ENCODE measurements at places on chromosomes 2 and 18.

GRCh38 chr2:218216336-218216673 is 684 bp upstream of the ARPC2 start:
- no peak for DNase-seq

DNA sequence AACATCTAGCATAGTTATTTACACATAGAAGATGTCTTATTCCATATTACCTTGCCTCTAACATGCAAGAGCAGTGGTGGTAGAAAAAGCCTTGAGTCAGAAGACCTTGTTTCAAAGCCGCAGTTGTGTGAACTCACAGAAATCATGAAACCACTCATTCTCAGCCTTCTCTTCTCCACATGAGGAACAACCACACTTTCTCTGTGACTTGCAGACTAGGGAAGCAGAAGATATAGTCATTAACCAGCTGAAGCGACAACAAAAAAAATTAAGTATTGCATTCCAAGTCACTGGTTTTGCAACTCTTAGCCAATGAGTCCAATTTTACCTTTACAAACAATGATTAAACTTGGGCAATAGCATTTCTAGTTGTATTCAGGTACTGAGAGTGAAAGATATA is 19.0 kb downstream of the TWSG1 start:
- no peak for DNase-seq

DNA sequence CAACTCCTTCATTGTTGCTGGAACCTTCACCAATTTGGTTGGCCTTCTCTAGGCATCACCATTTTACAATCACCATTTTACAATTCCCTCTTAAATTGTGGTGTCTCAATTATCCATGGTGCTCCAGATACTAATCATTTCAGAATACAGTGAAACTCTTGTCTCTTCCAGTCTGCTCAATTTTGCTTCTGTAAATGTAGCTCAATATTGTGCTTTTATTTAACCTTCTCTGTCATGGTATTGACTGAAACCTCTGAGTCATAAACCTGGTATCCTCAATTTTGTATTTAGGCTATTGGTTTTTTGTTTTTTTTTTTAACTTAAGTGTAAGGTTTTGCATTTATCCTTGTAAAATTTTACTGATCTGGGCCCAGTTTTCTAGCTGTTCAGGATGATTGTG is 16.1 kb downstream of the STRADB start:
- no peak for DNase-seq

DNA sequence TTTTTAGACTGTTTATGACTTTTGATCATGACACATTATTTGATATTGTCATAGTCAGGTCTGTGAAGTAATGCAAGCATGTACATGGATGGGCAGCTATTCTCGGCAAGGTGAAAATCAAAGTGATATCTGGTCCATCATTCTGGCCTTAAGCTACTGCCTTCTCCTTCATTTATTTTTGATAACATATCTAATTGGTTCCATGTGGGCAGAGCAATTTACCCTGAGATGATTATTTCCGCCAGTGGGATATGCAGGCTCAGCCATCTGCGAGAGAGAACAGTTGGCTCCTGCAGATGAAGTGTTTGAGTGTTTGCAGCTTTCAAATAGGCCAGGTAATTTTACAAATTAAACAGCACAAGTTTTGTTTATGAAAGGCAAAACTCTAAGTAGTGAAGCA is 116.4 kb downstream of the LYPD6 start:
- no peak for DNase-seq

GRCh38 chr18:46067438-46068007 is 4.5 kb downstream of the PSTPIP2 start:
- no peak for DNase-seq

DNA sequence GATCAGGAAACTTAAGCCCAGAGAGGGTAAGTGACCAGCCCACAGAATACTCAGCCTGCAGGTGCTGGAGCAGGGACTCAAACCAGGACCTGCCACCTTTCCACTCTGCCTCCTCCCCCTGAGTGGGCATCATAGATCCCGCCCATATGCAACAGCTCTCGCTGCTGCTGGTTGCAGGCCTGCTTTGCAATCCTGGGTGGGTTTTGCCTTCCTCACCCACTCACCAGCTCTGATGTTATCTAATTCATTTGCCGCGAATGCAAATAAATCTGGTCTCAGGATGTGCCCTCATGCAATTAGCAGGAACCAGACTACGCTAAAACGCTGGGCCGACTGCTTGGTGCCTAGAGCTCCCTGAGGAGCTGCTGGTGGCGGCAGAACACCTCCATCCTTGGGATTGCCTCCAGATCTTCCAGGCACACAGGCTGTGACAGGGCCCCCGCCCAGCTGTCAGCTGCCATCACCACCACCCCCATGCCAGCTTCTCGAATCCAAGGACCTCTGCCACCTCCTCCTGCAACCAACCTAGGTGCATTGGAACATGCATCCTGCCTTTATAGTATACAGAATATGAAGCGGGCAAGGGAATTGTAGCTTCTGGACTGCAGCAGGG is 28.8 kb downstream of the CNGA3 start:
- no peak for DNase-seq

- no peak for DNase-seq
Measured at GRCh38 chr2:28424799-28425463, 32.3 kb downstream of the FOSL2 start.

- no peak for DNase-seq
Measured at GRCh38 chr2:227022608-227023007, 141.4 kb downstream of the COL4A4 start.

DNA sequence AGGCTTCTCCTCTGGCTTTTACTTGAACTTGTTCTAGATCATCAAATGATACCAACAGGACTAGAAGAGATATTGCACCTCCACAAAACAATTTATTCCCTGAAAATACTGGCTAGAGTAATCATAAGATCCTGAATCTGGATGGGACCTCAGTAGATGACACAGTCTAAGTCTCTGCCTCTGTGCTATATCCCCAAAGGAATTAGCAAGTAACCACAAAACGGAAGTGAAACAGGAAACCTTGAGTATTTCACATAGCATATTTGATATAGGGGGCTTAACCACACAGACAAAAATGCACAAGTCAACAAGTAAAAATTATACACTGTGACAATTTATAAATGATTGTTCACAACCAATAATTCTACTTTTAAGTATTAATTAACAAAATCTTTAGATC is 456.9 kb upstream of the TNP1 start:
- DNase-seq: no peak

DNA sequence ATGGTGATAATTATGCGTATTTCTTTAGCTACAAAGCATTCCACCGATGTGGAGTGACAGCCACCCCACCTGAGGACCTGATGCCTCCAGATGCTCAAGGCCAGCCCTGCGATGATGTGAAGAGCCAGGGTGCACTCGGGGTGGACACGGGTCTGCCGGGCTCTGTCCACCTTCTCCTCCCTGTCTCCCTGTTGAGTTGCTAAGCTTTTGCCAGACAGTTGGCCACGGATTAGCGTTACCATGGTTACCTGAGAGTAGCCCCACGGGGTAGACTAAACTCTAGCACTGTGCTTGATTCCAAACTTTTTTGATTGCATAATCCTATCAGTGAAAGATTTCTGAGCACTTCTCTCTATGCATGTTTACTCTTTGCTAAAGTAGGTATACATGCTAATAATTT is 86.2 kb downstream of the SMIM21 start:
- DNase-seq: no peak

GRCh38 chr2:122643725-122644329 is 888.4 kb downstream of the TSN start:
- DNase-seq: no peak

DNA sequence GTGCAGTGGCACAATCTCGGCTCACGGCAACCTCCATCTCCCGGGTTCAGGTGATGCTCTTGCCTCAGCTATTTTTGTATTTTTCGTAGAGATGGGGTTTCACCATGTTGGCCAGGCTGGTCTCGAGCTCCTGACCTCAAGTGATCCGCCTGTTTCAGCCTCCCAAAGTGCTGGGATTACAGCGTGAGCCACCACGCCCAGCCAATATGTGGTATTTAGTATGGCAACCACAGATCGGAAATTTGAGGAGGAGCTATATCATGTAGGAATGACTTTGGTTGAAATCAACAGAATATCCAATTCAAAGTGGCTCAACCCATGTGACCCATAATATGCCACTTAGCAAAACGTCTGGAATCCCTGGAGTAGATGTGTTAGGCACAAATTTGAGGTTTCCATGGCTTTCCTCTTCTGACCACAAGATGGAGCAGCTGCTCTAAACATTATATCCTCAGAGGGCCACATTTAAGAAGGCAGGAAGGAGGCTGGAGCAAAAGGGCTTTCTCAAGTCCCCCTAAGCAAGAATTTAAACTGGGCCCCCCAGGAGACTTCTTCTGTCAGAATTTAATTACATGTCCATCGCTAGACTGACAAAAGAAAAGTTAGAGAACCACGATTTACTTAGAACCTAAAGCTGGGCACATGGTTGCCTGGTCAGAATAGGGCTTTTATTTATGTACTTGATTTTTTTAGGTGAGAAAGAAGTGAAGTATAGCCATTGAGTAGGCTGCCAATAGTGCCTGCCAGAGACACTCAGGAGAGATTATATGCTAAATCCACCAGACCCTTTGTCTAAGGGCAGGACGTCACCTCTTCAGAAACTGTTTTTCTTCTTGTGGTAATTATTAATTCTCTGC is 49.6 kb upstream of the ITSN2 start:
- peak; percentile 4 for DNase-seq

DNA sequence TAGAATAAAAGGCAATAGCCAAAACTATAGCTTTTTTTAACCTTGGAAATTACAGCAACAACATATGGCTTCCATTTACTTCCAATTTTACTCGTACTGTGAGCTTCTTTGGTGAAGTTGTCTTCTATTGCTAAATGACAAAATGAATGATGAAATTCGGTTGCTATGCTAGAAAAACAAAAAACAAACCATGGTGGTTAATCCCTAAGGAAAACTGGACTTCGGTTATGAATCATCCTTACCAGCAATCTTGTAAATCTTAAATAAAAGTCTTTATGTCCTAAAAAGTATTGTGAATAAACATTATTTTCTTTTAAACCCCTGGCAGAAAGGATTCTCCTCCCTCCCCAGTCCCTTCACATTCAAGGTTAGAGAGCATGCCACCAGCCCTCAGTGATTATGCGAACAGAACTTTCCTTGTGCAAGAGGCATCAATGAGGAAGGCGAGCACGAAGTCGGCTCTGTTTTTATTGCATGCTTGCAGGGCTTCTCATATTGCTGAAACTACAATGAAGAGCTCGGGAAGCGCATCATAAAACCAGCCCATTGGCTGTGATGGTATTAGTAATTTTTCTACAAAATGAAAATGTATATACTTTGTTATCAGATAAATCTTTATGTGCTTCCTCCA is 62.9 kb downstream of the ZNF521 start:
- DNase-seq: no peak

GRCh38 chr2:42510608-42511243 is 16.9 kb upstream of the KCNG3 start:
- DNase-seq: no peak

GRCh38 chr2:235810846-235811245 is 317.0 kb downstream of the AGAP1 start:
- DNase-seq: no peak

GRCh38 chr2:234109321-234109720 is 58.8 kb downstream of the SPP2 start:
- DNase-seq: no peak

GRCh38 chr2:153394247-153394646 is 84.3 kb downstream of the RPRM start:
- no peak for DNase-seq

GRCh38 chr18:543447-544078 is 36.6 kb upstream of the CETN1 start:
- no peak for DNase-seq

- no peak for DNase-seq
Measured at GRCh38 chr2:98866033-98866432, 70.0 kb downstream of the CRACDL start.

GRCh38 chr18:58975781-58976180 is 111.1 kb downstream of the ZNF532 start:
- no peak for DNase-seq

DNA sequence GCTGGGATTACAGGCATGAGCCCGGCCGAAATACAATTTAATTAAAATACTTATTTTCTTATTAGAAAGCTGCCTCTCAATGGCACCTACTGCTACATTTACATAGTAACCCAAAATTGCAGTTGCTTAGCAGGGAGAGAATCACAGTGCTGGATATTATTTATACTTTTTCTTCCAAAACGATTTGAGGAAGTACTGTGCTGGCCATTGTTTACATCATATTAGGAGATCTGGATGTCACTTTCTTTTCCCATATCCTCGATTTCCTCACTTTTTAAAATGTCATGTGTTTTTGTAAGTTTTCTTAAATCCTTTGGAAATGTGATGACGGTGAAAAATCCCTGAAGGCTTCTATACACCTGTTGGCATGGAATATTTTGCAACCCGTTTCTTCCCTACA is 3.4 kb upstream of the SP3 start:
- DNase-seq: no peak

- no peak for DNase-seq
Measured at GRCh38 chr2:65061146-65061909, 5.1 kb downstream of the CEP68 start.

DNA sequence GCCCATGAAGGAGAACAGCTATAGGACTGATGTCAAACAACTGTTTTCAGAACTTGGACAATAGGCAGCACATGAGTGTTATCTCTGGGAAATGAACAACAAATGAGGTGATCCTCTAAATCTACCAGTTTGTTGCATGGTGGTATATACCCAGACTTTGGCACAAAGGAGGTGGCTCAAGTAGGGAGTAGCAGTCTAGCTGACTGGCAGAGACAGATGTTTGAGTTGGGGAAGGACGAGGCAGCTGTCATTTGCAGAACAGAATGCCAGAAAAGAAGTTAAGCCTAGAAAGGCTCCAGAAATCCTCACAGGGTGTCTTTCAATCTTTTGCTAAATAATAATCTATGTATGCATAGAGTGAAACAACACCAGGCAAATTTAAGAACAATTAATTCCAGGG is 47.4 kb downstream of the RPE start:
- DNase-seq: no peak

DNA sequence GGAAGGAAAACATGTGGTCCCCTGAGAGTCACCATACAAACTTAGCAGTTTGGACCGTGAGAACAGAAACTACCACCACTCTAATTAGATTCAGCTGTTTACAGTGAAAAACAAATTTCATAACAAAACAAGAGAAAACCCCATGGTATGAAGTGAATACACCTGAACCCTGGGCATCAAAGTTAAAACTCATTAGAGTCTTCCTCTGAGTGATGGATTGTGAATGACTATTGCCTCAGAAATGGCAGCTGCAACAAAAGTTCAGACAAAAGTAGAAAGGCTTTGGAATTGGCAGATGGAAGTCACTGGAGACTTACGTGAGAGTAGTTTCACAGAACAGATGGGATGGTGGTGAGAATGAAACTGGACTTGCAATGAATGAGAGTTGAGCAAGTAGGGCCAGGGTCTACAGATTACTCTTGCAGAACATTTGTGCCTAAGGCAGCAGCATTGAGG is 98.0 kb downstream of the AAK1 start:
- no peak for DNase-seq

GRCh38 chr2:219513787-219514186 is 495 bp upstream of the ASIC4 start:
- DNase-seq: no peak
